Right renal pelvis (tissue), 4 donors: ENCODE measurements at places on chromosomes 6 and 20. TPM values are rescaled to one million over a fixed set of nuclear protein-coding genes. Genes with fewer than 3 reads are reported as not detected.

ZNF334 gene
- 28.8 TPM for polyA plus RNA-seq

MYCT1 gene
- 16.3 TPM for polyA plus RNA-seq

- DNase-seq, result no peak
Measured at GRCh38 chr20:13425381-13426135, 204.5 kb downstream of the ISM1 start.

- DNase-seq, result no peak
Measured at GRCh38 chr20:47315339-47316056, 41.0 kb downstream of the ZMYND8 start.

DNA sequence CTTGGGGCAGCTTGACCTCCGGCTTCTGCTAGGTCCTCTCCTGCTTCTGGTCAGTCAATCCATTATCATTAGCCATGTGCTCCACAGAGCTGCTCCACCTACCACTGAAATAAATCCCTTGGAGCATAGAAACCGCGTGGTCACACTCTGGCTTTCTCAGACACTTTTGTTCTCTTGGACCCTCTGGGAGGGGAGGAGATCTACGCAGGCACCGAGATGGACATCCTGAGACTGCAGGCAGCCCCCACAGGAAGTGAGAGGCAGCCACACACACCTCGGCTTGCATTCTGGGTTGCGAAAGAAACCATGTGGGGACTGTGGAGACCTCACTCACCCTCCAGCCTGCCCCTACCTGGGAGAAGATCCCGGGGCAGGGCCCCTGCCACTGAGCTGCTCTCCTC lies 79.5 kb downstream of the FYN start:
- DNase-seq, result no peak
